Activated CD4-positive, alpha-beta memory T cell treated with anti-CD3 and anti-CD28 coated beads, Interleukin-2, amount 10 ng/mL, durations not matched to agents 7 days and 5 days (primary cell): ENCODE measurements at places on chromosomes 5 and 9.

GRCh38 chr9:123335193-123335985 is 20.6 kb upstream of the CRB2 start:
- no peak overlapping the region for H3K27ac ChIP-seq
- peaks cover 22% of the 10 kb centered on the region for H3K4me1 ChIP-seq
- H3K27me3 ChIP-seq: no peaks in the 10 kb centered on the region

DNA sequence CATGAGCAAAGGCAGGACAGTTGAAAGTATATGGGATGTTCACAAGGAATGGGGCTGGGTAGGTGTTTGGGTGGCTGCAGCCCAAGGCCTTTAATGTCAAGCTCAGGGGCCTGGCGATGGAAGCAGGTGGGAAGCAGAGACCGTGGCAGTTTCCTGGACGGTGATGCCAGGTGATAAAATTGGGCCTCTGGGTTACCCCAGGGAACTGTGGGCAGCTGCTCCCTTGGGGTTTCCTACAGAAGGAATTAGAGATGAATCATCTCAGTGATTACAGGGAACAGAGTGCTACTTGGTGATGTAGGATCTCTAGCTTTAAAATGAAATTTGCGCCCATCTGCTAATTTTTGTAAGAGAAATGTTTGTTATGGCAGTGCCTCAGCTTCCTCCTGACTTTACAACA is 39.2 kb downstream of the TSTD2 start:
- H3K36me3 ChIP-seq: no peaks in the 10 kb centered on the region
- H3K4me3 ChIP-seq: no peak overlapping the region
- peaks cover 3% of the 10 kb centered on the region for H3K27me3 ChIP-seq
- DNase-seq: no peak
- H3K27ac ChIP-seq: no peak overlapping the region

- no peaks in the 10 kb centered on the region for H3K4me1 ChIP-seq
- no peaks in the 10 kb centered on the region for H3K27me3 ChIP-seq
- H3K36me3 ChIP-seq: no peaks in the 10 kb centered on the region
- no peak overlapping the region for H3K27ac ChIP-seq
Measured at GRCh38 chr5:120545007-120545406, 80.9 kb downstream of the PRR16 start.

- H3K4me1 ChIP-seq: peaks cover 25% of the 10 kb centered on the region
- no peaks in the 10 kb centered on the region for H3K36me3 ChIP-seq
- no peak for DNase-seq
- peaks cover 6% of the 10 kb centered on the region for H3K27me3 ChIP-seq
- no peak overlapping the region for H3K4me3 ChIP-seq
Measured at GRCh38 chr5:62197697-62198096, 108.3 kb upstream of the KIF2A start.

- no peak overlapping the region for H3K4me3 ChIP-seq
- no peak overlapping the region for H3K27ac ChIP-seq
- DNase-seq: no peak
- H3K36me3 ChIP-seq: no peaks in the 10 kb centered on the region
Measured at GRCh38 chr5:42235837-42236236, 187.4 kb upstream of the GHR start.

DNA sequence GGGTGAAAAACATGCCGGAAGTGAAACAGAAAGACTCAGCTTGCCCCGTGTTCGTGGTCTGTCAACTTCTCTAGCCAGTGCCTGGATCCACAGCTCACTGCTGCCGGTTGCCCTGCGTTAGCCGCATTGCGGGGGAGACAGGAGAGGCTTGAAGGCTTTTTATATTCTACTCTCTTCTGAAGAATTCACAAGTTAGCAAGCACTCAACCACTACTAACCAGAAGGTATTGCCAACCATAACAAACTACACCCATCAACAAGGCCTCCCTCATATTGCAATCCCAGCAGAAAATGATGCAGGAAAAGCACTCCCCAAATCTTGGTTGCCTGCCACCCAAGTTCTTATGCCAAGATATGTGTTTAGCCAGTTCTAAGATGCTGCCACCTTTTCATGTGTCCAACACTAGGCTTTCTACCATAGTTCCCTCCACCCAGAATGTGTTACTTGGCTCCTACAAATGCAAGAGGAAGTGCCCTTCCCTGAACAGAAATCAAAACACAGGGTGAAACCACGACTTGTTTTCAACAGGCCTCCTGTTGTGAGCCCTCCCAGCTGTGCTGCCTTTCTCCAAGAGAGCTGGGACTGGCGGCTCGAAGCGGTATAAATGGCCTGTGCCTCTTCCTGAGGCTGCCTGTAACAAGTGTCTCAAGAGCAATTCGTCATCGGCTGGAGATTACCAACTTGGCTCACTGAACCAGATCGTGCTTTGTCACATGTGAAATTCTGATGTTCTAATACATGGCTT is 129.0 kb downstream of the SNX18 start:
- DNase-seq: peak; percentile 89
- peak overlapping the region; percentile 99 for H3K27ac ChIP-seq
- H3K27me3 ChIP-seq: no peaks in the 10 kb centered on the region
- peaks cover 55% of the 10 kb centered on the region for H3K4me1 ChIP-seq

GRCh38 chr9:134939080-134939733 is 21.5 kb upstream of the FCN1 start:
- no peaks in the 10 kb centered on the region for H3K27me3 ChIP-seq
- H3K4me3 ChIP-seq: no peak overlapping the region
- no peak overlapping the region for H3K27ac ChIP-seq

DNA sequence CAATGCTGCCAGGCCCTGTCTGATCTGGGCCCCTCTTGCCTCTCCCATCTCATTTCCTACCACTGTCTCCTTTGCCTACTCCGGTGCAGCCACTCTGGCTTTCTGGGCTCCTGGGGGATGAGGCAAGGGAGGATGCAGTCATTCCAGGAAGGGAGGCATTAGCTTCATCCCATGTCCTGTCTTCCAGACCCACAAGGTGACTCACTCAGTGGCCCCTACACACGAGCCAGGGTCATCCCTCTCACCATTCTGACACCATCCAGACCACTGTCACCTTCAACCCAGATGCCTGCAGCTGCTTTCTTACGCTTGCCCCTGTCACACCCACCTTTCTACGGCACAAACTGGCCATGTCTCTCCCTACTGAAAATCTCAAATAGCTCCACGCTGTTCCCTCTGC is 19.1 kb downstream of the ACSL6 start:
- peaks cover 11% of the 10 kb centered on the region for H3K4me1 ChIP-seq
- no peaks in the 10 kb centered on the region for H3K36me3 ChIP-seq
- no peak for DNase-seq
- no peak overlapping the region for H3K4me3 ChIP-seq

- DNase-seq: no peak
- H3K27ac ChIP-seq: no peak overlapping the region
- H3K4me1 ChIP-seq: peaks cover 12% of the 10 kb centered on the region
- H3K4me3 ChIP-seq: no peak overlapping the region
- no peaks in the 10 kb centered on the region for H3K36me3 ChIP-seq
Measured at GRCh38 chr5:173971681-173972345, 17.2 kb upstream of the C5orf47 start.

- H3K36me3 ChIP-seq: peaks cover 7% of the 10 kb centered on the region
- H3K4me1 ChIP-seq: peaks cover 39% of the 10 kb centered on the region
Measured at GRCh38 chr5:140107312-140108092, 6.4 kb upstream of the PURA start.

- no peaks in the 10 kb centered on the region for H3K27me3 ChIP-seq
- H3K4me3 ChIP-seq: no peak overlapping the region
- DNase-seq: no peak
- peaks cover 16% of the 10 kb centered on the region for H3K36me3 ChIP-seq
- H3K27ac ChIP-seq: no peak overlapping the region
Measured at GRCh38 chr9:129145841-129146292, 32.2 kb downstream of the IER5L start.

DNA sequence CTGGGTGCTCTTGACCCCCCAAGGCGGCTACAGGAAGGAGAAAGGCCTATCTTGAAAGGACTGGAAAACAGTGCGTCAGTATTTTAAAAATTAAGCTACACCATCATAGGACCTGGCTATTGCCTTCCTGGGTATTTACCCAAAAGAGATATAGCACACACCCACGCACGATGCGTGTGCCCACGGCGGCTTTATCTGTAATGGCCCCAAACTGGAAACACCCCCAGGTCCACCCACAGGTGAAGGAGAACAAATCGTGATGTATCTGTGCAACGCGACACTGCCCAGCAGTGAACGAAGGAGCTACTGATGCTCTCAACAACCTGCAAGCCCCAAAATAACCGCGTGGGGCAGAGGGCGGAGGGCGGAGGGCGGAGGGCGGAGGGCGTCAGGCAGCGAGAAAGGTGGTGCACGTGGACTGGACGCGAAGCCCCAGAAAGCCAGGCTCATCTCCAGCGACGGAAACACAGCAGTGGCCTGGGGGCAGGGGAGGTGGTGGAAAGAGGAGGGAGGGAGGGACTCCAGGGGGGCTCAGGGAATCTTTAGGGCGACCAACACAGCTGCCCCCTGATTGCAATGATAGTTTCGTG is 12.4 kb upstream of the PTGDS start:
- H3K4me3 ChIP-seq: peak overlapping the region; percentile 4
- peaks cover 48% of the 10 kb centered on the region for H3K4me1 ChIP-seq
- DNase-seq: no peak
- no peaks in the 10 kb centered on the region for H3K36me3 ChIP-seq
- peak overlapping the region; percentile 66 for H3K27ac ChIP-seq
- peaks cover 2% of the 10 kb centered on the region for H3K27me3 ChIP-seq

DNA sequence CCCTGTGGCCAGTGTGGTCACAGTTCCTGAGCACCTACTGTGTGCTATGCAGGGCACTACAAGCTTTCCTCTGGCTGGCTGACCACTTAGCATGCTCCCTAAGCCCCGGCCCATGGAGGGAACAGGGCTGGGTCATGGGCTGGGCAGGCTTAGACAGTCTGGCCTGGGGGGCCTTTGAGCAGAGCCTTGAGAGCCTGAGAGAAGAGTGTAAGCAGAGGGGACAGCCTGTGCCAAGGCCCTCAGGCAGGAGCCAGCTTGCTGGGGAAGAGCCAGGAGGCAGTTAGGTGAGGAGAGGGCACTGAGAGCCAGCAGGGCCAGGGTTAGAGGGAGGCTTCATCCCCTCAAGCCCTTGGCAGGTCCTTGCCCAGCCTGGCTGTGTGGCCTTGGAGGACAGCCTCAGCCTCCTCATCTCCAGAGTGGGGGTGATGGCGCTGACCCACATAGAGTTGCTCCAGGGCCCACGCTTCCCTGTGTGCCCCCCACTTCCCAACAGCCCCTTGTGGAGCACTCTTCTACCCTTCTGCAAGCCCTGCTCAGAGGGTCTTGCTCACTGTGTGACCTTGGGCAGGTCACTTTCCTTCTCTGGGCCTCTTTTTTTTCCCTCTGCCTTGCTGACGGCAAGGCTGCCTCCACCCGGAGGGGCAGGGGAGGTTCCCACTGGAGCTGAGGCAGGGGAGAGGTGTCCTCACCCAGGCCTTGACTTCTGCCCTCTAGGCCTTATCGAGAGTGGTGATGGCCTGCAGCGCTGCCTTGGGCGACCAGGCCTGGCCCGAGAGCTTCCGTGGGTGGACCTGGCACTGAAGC is 107.1 kb downstream of the PHF2 start:
- H3K27me3 ChIP-seq: peaks cover 6% of the 10 kb centered on the region
- no peak overlapping the region for H3K4me3 ChIP-seq
- DNase-seq: peak; percentile 13
- H3K36me3 ChIP-seq: no peaks in the 10 kb centered on the region
- H3K27ac ChIP-seq: no peak overlapping the region
- H3K4me1 ChIP-seq: no peaks in the 10 kb centered on the region

- H3K27me3 ChIP-seq: peaks cover 36% of the 10 kb centered on the region
- no peaks in the 10 kb centered on the region for H3K36me3 ChIP-seq
- H3K4me3 ChIP-seq: no peak overlapping the region
- DNase-seq: no peak
- peaks cover 5% of the 10 kb centered on the region for H3K4me1 ChIP-seq
- H3K27ac ChIP-seq: no peak overlapping the region
Measured at GRCh38 chr9:32584784-32585183, 11.8 kb upstream of the NDUFB6 start.

GRCh38 chr5:55031492-55031891 is 7.4 kb downstream of the GZMK start:
- peaks cover 56% of the 10 kb centered on the region for H3K36me3 ChIP-seq
- H3K27ac ChIP-seq: no peak overlapping the region
- H3K4me3 ChIP-seq: no peak overlapping the region
- H3K27me3 ChIP-seq: no peaks in the 10 kb centered on the region
- H3K4me1 ChIP-seq: peaks cover 62% of the 10 kb centered on the region

DNA sequence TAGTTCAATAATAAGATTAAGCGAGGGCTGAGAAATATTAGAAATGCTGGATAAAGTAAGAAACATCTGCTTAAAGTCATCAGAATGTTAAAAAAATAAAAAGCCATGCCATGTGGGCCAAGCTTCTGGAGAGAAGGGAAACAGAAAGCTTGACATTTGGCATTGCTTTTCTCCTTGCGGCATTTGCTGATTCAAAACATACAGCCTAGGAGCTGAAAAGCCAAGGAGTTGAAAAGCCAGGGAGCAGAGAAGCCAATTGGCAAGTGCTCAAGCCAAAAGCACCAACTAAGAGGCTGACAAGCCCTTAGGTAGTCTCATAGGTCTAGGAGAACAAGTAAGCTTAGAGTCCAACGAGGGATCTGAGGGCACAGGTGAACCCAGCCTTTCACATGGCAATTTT is 754.3 kb downstream of the TLE4 start:
- no peaks in the 10 kb centered on the region for H3K36me3 ChIP-seq
- H3K4me3 ChIP-seq: no peak overlapping the region
- DNase-seq: no peak

DNA sequence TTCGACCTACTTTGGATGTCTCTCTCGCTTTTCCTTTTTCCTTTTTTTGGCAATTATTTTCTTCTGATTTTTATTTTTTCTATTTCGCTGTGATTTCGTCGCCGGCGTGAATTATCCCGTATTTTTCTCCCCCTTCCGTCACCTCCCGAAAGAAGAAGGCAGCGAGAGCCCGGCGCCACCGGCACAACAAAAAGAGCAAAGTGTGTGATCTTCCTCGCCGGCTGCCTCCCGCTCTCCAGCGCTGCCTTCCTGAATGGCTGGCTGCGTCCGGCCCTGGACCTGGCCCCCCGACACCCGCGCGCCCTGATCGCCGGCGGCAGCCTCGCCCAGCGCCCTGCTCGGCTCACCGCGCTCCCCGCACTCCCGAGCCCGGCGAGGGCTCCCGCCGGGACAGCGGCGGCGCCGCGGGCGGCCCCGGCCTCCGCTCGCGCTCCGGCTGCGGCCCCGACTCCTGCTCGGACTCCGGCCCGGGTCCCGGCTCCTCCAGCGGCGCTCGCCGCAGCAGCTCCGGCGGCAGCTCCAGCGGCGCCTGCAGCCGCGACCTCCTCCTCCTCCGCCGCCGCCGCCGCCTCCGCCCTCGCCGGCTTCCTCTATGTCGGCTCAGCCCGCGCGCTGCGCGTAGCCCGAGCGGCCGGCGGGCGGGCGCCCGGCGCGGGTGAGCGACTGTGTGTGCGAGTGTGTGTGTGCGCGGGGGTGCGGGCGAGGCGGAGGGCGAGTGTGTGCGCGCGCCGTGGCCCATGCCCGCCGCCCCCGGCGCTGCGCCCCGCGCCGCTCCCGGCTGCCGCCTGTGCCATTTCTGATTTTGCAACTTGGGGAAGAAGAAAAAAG is 960 bp downstream of the NR2F1 start:
- H3K4me1 ChIP-seq: peaks cover 36% of the 10 kb centered on the region
- peaks cover 13% of the 10 kb centered on the region for H3K36me3 ChIP-seq
- DNase-seq: no peak
- no peak overlapping the region for H3K27ac ChIP-seq

DNA sequence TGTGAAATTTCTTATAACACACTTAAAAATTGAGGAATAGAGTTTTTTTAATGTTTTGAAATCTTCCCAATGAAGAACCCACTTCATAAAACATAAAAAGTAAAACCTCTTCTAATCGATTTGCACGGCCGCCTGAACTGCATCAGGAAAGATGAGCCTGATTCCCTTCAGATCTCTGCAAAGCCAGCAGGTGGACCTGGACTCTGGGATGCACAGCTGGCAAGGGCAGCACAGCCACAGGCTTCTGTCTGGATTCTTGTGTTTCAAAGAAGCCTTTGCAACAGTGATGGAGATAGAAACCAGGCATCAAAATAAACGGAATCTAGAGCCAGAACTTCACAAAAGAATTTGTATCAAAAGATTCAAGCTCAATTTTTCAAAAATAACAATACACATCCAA is 36.0 kb upstream of the SPATA31C2 start:
- no peaks in the 10 kb centered on the region for H3K36me3 ChIP-seq
- peaks cover 36% of the 10 kb centered on the region for H3K27me3 ChIP-seq
- DNase-seq: no peak
- peaks cover 17% of the 10 kb centered on the region for H3K4me1 ChIP-seq
